ENCODE measurements at places on chromosomes 7 and 10.

GRCh38 chr10:127015373-127015772 is 110.1 kb downstream of the DOCK1 start:
- DNase-seq: no peak

- DNase-seq: no peak
Measured at GRCh38 chr7:4764402-4765007, 10.9 kb upstream of the AP5Z1 start.

- DNase-seq: no peak
Measured at GRCh38 chr10:126880926-126881325, 24.3 kb upstream of the DOCK1 start.

- DNase-seq: no peak
Measured at GRCh38 chr7:19665399-19666008, 43.3 kb downstream of the POLR1F start.

DNA sequence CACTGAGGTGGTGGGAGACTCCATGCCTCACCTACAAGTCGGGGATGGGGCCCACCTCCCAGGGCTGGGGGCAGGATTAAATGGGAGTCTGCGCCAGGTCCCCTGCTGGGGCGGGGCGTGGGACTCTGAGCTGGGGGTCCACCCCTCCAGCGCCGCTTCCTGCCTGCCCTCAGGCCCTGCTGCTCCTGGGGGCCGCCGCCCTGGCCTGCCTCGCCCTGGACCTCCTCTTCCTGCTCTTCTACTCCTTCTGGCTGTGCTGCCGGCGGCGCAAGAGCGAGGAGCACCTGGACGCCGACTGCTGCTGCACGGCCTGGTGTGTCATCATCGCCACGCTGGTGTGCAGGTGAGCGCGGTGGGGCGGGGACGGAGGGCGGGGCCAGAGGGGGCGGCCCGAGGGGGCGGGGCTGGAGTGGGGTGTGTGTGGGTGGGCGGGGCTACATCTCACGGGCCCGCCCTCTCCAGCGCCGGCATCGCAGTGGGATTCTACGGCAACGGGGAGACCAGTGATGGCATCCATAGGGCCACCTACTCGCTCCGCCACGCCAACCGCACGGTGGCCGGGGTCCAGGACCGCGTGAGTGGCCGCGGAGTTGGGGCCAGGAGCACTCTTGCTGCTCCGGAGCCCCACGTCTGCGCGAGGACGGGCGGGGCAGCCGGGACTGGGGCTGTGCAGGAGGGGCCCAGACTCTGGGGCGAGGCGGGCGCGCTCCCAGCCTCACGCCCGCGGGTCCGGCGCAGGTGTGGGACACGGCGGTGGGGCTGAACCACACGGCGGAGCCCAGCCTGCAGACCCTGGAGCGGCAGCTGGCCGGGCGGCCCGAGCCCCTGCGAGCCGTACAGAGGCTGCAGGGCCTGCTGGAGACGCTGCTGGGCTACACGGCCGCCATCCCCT is 15.1 kb downstream of the TTYH3 start:
- DNase-seq: no peak

GRCh38 chr7:7122701-7123281 is 59.6 kb upstream of the C1GALT1 start:
- no peak for DNase-seq

- no peak for DNase-seq
Measured at GRCh38 chr10:46263831-46264268, 22.9 kb upstream of the ANTXRL start.

GRCh38 chr7:46619723-46620310 is 698.7 kb upstream of the IGFBP3 start:
- no peak for DNase-seq

- no peak for DNase-seq
Measured at GRCh38 chr10:72764151-72764550, 72.2 kb downstream of the MCU start.

GRCh38 chr10:116664631-116665030 is 43.9 kb downstream of the PNLIPRP2 start:
- DNase-seq: no peak

- DNase-seq: no peak
Measured at GRCh38 chr7:73885975-73886798, 25.2 kb downstream of the TMEM270 start.

- no peak for DNase-seq
Measured at GRCh38 chr10:123573236-123574108, 92.7 kb upstream of the GPR26 start.

DNA sequence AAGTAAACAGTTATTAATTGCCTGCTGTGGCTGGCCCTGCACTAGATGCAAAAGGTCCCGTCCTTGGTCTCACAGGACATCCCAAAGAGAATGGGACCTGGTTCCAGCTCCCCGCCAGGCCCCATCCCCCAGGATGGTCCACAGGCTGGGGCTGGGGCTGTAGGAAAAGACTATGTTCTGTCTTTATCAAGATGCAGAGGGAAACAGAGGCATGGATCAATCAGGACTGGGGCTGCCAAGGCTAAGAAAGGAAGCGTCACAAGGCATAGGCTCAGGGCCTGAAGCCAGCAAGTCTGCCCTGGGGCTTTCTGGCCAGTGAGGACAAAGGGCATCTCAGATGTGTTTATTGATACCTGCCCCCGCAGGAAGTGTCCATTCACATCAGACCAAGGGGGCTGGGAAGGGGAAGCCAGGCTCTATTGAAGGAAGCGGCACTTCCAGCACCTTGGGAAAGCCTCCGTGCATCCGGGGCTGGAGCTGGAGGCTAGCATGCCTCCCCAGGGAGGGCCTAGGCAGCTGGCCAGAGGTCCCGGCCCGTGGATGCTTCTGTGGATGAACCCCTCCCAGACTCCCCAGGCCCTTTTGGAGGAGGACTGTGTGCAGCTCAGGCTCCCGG is 5.8 kb downstream of the VSIR start:
- no peak for DNase-seq

GRCh38 chr10:35723059-35723458 is 81.0 kb upstream of the FZD8 start:
- no peak for DNase-seq

DNA sequence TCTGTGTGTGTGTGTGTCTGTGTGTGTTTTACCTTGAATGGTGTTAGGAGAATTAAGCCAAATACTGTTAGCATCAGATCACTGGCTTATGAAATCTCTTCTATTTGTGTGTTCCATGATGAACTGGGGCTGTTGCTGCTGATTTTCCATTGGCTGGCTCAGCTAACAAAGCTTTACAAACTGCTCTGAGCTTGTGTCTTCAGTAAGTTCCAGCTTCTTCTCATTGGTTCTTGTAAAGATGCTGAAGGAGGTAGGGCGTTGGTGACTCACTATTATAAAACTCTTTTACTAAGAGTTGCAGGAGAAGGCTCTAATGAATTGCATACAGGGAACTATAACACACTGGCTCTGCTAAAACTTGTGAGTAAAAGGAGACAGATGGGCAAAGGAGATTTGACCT is 136.4 kb upstream of the PRKCQ start:
- no peak for DNase-seq

DNA sequence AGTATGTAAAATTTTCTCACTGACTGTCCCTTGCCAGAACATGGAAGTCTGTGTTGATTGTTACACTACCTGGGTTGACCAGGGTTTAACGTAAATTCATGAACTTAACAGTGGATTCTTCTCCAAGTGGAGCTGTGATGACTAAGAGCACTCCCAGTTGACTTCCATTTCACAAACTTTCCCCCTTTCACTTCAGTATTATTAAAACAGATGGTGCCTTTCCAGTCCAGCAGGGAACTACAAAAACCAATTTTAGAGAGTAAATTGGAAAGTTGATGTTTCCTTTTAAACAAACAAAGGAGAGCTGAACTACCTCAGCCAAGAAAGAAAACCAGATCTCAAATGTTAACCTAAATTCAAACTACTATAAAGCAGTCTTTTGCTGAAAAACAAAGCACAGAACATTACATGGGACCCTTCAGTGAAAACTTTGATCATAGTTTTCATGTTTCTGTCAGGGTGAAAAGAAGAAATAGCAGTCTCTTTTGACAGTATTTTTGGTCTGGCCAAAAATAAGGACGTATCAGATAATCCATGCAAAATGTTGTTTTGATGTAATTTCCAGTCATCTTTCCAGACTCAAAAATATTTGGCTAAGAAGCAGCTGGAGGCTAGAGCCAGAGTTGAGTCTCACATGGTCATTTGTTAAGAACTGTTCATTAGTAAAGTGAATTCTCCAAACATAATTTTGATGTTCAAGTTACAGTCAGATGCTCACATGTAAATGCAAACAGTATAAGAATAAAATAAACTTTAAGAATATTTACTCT is 479.9 kb upstream of the AKR1E2 start:
- DNase-seq: no peak

DNA sequence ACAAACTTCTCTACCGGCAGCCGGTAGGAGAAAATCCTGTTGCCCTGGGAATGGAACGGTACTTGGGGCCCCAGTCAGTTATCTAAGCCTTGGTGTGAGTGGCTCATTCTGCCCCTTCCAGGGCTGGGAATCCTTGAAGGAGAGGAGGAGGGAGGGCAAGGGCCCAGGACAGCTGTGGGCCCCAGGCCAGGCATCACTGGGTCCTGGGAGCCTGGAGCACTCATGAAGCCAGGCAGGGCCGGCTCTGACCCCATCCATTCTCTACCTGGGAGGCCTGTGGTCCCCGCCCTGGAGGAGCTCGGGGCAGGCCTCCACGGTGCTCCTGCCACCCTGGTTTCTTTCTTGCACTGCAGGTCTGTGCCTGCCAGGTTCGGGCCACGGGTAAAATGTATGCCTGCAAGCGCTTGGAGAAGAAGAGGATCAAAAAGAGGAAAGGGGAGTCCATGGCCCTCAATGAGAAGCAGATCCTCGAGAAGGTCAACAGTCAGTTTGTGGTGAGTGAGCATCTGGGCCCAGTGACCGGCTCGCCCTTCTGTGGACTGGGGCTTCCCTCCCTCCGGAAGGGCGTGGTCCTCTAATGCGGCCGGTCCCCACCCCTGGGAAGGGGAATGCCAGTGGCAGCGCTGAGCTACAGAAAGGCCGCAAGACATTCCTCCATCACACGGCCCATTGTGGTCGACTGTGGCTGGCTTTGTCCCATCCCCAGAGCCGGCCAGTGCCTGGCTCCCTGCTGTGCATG is 111.3 kb downstream of the RGS10 start:
- DNase-seq: no peak

DNA sequence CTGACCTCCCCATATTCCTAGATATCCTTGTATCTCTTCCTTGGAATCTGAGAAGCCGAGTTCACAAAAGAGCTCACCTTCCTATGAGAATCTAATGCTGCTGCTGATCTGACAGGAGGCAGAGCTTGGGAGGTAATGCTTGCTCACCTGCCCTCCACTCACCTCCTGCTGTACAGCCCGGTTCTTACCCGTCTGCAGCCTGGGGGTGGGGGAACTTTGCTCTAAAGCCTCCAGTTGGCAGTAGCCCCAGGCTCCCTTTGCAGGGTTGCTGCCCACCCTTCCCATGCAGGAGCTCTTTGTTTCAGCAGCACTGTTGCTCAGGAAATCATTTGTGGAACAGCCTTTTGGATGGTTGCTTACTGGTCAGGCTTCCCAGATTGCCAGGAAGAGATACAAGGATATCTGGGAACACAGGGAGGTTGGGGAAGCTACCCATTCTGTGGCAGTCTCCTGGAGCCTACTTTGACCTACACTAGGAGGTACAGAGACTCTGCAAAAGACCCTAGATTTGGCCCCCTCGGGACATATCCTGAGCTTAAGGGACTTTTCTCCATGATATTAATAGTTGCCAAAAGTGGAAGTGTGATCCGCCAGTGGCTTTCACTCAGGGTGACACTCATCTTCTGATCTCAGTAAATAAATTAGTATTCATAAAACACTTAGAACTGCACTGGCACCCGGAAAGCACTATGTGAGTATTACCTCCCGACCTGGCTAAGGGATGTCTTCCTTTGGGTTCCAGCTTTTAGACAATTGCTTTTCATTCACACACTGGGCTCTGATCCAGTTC is 363.7 kb upstream of the PODXL start:
- DNase-seq: no peak

GRCh38 chr7:69859342-69859741 is 261.1 kb downstream of the AUTS2 start:
- no peak for DNase-seq

DNA sequence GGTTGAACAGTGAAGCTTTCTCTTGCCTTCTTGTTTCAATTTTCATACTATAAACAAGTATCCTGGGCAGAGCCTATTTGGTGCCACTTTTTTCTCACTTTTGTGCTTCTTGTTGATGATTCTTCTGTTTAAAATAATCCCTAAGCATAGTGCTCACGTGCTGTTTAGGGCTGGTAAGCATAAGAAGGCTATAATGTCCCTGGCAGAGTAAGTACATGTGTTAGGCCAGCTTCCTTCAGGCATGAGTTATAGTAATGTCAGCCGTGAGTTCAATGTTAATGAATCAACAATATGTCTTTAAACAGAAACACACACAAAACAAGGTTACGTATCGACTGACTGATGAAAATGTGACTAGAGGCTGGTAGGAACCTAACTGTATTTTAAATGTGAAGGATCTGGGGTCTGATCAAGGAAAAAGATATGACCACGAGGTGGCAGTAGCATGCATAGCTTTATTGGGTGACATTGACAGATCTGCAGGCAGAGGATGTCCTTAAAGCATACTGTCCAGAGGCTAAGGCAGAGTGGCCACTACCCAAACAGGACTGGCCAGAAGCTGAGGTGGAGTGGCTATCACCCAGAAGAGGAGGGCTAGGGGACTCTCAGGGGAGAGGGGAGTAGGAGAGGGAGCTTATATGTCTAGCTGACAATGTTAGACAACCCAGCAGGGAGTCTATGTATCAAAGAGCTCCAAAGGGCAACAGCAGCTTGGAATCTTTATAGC is 113.7 kb downstream of the BRAF start:
- peak; percentile 37 for DNase-seq

DNA sequence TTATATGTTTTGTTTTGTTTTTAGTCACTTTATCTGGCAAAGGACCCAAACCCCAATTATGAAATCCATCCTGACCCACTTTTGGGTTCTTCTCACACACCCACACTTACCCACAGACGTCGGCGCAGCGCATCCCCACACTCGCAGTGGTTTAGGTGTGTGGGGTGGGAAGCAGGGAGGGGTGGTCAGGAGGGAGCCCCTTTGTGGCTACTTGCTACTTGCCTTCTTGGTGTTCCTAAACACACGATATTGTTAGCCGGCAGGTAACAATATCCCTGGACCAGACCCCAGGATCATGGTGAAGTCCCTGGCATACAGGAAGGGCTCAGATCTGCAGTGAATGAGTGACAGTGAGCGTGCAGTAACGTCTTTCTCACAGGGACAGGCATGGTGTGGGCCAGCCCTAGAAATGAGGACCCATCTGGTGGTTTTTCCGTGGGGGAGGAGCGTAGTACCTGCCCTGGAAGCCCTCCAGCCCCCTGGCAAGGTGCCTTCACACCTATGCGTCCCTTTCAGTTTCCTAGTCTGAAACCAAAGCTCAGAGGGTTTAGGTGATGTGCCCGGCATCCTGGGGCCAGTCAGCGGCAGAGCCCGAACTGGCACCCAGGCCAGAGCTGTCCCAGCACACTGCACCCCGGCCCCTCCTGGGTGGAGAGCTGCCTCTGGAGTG is 4.4 kb downstream of the SPOCK2 start:
- no peak for DNase-seq

DNA sequence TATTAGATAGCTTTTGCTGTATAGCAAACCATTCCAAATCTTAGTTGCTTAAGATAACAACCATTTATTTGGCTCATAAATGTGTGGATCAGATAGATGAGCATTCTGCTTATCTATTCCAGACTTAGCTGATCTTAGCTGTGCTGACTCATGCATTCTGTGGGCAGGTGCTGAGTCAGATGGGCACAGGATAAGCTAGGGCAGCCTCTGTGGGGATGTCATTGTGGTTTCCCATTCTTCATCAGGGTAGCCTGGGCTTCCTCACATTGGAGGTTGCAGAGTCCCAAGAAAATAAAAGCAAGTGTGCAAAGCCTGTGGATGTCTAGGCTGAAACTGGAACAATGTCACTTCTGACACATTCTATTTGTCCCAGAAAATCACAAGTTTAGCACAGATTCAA is 917.0 kb downstream of the TYW1 start:
- no peak for DNase-seq

GRCh38 chr10:3623746-3624145 is 161.3 kb downstream of the KLF6 start:
- no peak for DNase-seq

Measured in smooth muscle cell of the brain vasculature (primary cell).